ENCODE measurements at places on chromosomes 7 and 10. TPM values are rescaled to one million over a fixed set of nuclear protein-coding genes. Genes with fewer than 3 reads are reported as not detected.
A peak's percentile ranks its signal among the peaks of the same experiment; 100 is the strongest.

GRCh38 chr7:80942261-80943041, 23.6 kb upstream of the SEMA3C start:
- DNase-seq, result peak; percentile 93

The WNT2 gene
- not detected for total RNA-seq

DNA sequence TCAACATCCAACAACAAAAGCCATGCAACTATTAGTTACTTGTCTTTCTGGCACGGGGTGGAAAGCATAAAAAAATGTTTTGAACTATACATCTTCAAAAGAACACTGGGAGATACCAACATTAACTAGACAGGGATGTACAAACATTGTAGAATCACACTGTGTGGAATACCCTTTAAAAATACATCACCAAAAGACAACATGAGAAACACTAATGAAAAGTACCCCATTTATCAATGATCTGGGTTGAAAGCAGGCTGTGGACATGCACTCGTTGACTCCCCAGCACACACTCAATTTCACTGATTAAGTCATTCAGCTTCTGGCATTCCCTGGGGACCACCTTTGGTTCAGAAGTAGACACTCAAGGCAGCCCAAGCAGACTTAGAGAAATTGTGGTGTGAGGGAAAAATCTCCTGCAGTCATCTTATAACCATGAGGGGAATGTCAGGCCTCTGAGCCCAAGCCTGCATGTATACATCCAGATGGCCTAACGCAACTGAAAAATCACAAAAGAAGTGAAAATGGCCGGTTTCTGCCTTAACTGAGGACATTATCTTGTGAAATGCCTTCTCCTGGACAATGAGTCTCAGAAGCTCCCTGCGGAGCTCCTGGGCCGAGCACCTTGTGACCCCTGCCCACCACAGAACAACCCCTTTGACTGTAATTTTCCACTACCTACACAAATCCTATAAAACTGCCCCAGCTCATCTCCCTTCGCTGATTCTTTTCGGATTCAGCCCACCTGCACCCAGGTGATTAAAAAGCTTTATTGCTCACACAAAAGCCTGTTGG, 53.0 kb downstream of the CACUL1 start:
- DNase-seq, result no peak

DNA sequence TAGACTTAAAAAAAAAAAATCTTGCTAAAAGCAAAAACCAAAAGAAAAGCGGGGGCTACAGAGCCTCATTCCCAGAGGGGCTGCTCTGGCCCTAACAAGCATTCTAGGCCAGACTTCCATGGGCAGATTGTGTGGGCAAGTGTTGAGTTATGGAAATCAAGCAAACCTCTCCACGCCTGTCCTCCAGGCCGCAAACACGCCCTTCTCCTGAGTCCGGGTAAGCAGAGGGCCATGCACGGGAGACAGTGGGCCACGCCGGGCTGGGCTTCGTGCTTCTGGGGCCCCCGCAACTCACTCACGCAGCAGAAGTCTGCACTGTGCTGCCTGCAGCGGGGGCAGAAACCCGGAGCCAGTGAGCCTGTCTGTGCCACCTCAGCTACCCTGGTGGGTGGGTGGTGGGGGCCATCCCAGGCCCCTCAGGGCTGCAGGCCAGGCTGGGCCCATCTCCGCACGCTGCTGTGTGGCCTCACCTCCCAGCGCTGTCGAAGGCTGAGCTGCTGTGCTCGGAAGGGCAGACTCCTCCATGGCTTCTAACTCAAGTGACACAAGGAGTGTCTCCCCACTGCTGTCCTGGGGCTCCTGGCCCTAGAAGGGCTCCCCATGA, 125.6 kb downstream of the FAM53B start:
- no peak for DNase-seq

GRCh38 chr7:55210716-55211115, 154.4 kb upstream of the LANCL2 start:
- no peak for DNase-seq

DNA sequence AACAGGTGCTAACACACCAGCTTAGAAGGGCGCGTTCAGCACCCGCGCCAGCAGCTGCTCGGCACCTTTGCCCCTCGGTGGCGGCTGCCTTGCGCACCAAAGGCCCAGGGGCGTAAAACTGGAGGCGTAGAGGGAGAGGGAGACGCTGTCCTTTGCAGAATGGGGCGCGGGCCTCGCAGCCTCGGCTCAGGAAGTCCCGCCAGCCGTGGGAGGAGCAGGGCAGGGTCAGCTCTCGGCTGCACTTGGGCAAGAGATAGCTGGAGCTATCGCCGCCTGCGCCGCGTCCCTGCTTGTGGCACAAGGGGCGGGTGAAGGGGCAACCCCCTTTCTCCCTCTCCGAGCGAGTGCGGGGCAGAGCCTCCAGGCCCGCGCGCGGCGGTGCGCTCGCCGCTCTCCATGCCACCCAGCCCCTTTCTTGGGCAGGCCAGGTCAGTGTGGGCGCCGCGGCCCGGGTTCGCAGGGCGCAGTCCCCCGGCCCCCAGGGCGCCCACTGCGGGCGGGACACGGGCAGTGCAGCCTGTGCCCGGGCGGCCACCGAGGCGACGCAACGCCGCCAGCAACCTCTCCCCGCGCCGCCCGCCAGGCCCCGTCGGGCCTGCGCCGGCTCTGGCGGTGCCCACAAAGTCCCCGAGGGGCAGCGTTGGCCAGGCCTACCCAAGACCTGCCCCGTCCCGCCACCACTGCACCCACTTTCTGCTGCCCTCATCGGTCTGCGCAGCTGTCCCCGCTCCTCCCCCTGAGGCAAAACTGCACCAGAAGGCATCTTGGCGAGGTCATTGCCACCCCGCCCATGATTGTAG, 4.1 kb downstream of the NEUROD6 start:
- no peak for DNase-seq

DNA sequence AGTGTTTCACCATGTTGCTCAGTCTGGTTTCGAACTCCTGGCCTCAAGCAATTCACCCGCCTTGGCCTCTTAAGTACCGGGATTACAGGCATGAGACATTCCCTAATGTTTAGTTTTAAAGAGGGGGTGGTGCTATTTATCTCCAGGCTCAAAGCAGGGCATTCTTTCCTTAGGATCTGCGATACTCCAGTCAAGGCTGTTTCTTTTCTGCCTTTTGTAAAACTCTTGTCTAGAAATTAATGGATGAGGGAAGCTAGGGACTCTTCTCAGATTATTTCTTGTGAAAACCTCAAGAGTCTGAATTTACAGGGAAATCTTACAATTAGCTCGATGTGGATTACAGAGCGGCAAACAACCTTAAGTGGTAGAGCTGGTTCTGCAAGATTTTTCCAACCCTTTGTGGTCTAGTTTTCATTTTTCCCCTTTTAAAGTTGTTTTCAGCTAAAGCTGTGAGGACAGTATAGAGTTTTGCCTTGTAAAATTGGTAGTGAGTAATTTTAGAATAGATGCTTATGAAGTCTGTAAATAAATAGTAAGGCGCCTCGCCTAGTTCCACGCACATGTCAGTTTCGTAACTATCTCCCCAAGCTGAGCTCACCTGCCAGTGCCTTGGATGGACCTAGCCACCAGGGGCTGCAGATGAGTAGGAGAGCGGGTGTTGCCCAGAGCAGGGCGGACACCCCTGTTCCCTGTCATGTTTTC, 53.1 kb downstream of the CUX1 start:
- no peak for DNase-seq

The ITPRIP gene
- 29.3 TPM for total RNA-seq

DNA sequence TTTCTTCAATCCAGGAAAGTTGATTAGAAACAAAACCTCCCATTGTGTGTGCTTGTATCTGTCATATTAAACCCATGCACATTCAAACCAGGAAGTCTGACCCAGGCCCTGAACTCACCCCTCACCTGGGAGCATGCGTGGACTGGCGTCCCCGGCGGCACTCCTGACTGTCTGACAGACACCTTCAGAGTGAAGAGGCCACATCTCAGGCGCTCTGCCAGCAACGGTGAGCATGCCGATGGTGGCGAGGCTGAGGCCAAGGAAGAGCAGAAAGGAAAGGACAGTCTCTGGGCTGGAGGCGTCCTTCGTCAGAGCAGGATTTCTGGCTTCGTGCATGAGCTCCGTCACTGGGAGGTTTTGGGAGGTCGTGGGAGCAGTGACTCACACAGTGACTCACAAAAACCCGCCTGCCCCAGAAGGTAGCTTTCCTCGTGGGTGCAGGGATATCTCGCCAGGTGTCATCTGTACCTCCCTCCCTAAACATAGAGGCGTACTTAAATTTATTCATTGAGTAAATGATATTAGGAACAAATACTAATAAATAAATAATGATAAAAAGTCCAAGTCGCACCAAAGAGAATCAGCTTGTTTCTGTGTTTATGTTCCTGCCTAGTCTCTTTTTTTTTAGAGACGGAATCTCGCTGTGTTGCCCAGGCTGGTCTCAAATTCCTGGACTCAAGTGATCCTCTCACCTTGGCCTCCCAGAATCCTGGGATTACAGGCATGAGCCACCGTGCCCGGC, 13.5 kb downstream of the IQCE start:
- DNase-seq, result peak; percentile 49

- DNase-seq, result no peak
Measured at GRCh38 chr7:121901026-121901425, 28.1 kb downstream of the PTPRZ1 start.

DNA sequence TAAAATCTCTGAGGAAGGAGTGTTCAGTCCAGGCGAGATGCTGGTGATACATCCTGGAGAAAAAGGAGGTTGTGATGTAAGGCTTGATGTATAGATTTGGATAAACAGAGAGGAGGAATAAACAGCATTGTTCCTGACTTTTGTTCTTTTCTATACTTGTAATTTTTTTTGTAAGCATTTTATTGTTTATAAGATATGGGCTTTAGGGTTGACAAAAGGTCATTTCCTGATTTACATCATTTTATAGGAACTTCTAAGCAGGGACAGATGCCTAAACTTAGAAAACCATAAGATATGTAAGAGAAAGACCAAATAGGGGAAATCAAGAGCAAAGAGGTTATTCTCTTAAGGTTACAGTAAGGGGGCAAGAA, 16.7 kb upstream of the SLC26A4 start:
- no peak for DNase-seq

DNA sequence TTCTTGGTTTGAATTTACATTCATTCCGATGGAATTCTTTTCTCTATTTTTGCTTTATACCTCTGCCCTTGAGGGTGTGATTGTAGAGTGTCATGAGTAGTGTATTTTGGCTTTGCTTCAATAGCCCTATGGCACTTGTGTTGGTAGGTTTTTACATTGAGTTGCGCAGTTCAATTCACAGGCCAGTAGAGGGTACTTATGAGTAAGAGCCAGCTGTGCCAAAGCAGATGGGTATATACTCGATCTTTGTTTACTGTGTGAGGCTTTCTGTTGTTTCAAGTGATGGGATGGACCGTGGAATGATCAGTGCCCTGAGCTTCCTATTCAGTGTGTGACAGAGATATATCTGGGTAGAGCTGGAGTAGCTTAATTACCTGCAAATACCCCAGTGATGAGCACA, 4.3 kb upstream of the AKR1C3 start:
- peak; percentile 74 for DNase-seq

The ACSL5 gene
- 66.1 TPM for total RNA-seq
